ENCODE measurements at places on chromosomes 16 and 17. TPM values are rescaled to one million over a fixed set of nuclear protein-coding genes. Genes with fewer than 3 reads are reported as not detected.
A peak's percentile ranks its signal among the peaks of the same experiment; 100 is the strongest.

DNA sequence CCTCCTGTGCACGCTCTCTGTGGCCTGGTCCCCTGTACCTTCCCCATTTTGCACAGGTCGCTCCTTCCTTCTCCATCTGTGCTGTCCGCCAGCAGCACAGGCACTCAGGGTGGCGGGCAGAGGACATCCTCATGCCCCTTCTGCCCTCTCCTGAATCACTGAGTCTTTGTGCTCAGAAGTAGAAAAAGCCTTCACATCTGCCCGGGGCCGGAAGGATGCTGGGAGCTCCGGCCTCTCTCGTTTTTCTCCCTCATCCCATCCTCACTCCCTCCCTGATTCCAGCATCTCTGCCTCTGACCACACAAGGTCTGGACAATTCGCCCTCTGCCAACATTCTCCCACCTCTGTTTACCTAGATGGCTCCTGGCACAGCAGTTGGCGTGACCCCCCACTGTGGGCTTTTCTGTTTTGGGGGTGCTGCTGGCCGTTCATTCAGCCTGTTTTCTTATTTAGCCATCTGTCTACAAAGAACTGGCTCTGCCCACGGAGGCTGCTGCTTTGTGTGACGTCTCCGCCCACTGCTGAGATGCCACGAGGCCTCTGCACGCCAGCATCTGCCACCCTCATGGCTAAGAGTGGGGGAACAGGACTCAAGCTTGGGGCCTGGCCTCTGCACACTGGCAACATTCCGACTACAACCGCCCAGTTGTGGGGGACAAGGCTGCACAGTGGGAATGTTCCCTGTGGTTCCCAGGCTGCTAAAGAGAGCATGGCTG is 36.7 kb downstream of the SEC14L5 start:
- no peak for DNase-seq

DNA sequence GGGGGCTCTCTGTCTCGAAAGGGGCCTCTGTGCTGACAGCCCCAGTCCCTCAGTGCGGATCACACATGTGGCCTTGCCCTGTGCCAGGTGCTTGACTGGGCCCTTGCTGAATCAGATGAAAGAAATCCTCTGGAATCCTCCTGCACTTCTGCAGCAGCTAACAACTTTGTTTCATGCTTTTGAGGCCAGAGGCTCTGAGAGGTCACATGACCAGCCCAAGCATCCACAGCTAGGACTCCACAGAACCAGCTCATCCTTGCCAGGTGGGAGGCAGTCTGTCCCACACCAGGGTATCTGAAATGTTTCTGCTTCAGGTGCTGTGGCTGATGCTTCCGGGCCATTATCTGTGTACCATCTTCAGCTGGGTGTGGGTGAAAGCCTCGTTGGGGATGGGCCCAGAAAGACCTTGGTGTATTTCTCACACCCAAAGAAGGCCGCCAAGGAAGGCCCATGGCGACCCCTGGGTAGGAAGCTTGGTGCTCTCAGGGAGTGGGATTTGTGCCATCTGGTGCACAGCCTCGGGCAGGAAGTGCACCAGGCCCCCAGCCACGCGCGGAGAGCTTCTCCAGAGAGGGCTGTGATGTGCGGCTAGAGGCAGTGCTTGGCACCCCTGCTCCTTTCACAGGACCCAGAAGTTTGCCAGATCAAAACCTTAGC is 143.8 kb downstream of the CLEC16A start:
- peak; percentile 79 for DNase-seq

GRCh38 chr16:52727849-52728248 is 180.9 kb upstream of the TOX3 start:
- DNase-seq = no peak

- DNase-seq = no peak
Observed at GRCh38 chr17:5819921-5820685, 235.8 kb upstream of the NLRP1 start.

Gene CACNG4
- total RNA-seq = 1.2 TPM

Gene OR1E2
- total RNA-seq = 1.2 TPM

Gene SBK1
- total RNA-seq = 0.24 TPM

Gene ELP5
- 13.7 TPM for total RNA-seq
